ENCODE measurements at places on chromosomes 7 and 10.
A peak's percentile ranks its signal among the peaks of the same experiment; 100 is the strongest.

DNA sequence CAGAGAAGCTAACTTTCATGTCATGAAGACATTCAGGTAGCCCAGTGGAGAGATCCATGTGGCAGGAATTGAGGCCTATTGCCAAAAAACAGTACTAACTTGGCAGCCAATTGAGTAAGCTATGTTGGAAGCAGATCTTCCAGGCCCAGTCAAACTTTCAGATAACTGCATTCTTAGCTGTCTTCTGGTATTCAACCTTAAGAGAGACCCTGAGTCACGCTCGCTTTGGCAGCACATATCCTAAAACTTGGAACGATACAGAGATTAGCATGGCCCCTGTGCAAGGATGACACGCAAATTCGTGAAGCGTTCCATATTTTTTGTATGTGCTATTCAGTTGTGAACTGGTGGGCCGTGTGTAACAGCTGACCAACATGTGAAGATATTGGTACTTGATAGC, 17.6 kb upstream of the ZNF518A start:
- no peak for DNase-seq

GRCh38 chr7:27132978-27133377, 2.4 kb upstream of the HOXA4 start:
- no peak for DNase-seq

DNA sequence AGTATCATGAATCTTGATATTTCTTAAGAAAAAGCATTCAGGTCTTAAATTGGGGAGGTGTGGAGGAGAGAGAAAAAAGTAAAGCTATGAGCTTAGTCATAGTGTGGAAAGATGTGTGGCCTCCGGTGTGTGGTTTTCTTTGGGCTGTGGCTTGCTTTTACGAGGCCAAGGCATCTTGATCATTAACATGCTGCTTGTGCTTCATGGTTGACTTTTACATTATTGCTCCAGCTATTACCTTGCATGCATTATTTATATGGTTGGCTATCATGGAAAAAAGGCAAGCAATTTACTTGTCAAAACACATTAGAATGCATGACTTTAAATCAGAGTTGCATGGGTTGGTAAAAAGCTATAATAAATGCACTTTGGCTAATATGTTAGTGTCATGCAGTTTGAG, 300.7 kb upstream of the ADARB2 start:
- no peak for DNase-seq

DNA sequence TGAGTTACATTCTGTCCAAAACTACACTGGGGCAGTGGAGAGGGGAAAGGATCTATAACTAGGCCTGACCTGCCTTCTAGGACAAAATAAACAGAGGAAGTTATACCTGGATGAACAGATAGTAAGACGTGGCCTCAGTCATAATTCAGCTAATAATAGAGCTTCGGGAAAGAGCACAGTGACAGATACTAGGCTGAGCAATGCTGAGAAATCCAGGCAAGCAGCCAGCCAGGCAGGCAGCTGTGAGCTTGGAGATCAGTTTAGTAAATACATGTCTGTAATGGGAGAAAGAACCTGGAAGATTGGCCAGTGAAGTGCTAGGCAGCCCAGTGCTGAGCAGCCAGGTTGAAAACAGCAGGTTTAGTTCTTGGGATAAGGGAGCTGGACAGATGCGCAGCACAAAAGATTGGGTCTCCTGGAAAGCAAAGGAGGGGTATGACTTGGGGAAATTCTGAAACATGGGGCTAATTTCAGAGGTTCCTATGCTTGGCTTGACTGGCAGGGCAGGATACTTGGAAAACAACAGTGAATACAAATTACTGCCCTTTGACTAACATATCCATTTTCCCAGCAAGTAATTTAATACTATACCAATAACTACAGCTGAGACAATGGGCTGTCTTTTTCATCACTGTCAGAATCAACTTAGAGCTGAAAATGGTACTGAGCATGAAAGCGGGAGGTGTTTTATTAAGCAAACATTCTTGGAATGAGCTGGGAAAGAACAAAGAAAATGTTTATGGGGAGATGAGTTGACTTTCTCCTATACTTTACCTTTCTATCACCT, 140.8 kb downstream of the DGKB start:
- DNase-seq: no peak

DNA sequence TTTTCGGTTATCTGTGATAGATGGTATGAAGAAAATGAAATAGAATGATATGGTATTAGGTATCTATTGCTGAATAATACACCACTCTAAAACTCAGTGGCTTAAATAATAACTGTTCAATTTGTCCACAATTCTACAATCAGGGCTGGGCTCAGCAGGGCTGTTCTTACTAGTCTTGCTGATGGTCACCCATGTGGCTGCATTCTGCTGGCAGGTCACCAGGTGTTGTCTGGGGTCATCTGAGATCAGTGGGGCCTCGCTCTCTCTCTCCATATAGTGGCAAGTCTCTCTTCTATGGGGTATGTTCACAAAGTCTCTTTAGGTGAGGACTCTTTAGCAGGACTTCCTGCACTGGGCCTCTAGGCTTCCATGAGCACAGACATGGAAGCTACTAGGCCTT, 130.4 kb upstream of the SORCS3 start:
- DNase-seq: no peak

DNA sequence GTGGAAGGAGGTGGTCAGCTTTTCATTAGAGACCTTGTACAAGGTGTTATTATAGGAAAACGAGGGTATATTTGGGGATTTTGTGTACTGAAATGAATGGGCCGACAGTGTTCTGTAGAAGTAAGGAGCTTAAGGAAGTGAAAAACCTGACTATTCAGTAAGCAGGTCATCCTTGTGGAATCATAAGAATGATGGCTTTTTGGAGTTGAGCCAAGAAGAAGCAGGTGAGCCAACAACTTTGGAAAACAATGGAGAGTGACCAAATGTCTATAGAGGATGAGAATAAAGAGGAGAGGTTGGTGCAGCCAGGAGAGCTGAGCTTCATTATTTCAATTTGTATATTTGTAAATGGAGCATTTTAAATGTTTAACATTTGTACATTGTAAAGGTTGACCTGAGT, 595.7 kb downstream of the CCSER2 start:
- DNase-seq: no peak

- no peak for DNase-seq
Observed at GRCh38 chr7:31126976-31127375, 74.9 kb downstream of the ADCYAP1R1 start.

GRCh38 chr10:128875956-128876736, 590.9 kb upstream of the MGMT start:
- DNase-seq: no peak

GRCh38 chr7:106514881-106515280, 146.1 kb downstream of the CCDC71L start:
- no peak for DNase-seq

DNA sequence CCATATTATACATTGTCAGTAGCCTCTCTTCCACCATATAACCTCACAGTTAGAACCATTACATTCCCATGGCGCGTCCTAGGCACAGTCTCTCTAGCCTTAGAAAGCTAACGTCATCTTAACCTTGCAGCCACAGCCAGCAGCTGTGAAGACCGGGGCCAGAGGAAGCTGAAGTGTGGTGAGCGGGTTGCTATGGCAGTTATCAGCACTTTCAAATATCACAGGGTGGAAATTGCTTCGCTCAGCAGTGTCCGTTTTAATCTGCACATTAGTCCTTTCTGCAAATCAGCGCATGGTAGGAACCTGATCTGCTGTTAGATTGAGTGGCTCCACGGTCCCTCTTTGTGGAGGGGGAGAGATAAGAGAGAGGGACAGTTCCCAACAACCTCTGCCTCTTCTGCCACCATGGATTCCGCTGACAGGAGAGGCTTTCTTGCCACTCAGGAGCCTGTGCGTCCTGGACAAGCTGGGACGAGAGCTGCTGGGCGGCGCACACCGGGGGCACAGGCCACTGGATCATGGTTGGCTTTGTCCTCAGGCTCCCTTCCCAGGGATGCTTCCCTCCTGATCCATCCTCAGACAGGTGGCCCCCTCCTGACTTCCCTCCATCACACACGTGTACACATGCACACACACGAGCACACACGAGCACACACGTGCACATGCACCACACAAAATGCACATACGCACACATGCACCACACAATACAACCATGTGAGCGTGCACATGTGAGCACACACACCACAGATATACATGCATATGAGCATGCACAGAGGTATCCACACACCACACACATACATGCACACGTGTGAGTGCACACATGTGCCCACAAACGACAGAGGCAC, 93.8 kb downstream of the WDR37 start:
- peak; percentile 40 for DNase-seq

GRCh38 chr10:23158370-23158769, 33.7 kb upstream of the PTF1A start:
- DNase-seq: peak; percentile 54

- no peak for DNase-seq
Observed at GRCh38 chr10:118957443-118957825, 72.1 kb upstream of the NANOS1 start.

- no peak for DNase-seq
Observed at GRCh38 chr10:63365976-63366765, 99.6 kb downstream of the JMJD1C start.

DNA sequence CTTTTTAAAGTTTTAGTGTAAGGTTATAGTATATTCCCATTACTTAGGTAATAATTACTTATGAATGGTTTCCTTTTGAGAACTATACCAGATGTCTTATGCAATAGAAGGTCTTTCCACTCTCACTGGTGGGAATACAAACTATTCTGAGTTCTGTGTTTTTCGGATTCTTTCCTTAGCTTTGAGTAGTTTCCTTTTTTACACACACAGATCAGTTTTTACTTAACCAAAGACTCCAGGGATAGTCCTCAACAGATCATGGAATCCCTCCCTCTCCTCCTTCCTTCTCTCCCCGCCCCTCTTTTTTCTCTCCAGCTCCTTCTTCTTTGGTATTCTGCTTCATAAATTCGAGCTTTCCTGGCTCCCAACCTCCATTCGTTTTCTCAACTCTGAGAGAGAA, 13.3 kb downstream of the COPG2 start:
- no peak for DNase-seq

- no peak for DNase-seq
Observed at GRCh38 chr10:91591797-91592174, 41.1 kb downstream of the PPP1R3C start.

GRCh38 chr7:155840909-155841308, 28.6 kb upstream of the SHH start:
- DNase-seq: peak; percentile 8

DNA sequence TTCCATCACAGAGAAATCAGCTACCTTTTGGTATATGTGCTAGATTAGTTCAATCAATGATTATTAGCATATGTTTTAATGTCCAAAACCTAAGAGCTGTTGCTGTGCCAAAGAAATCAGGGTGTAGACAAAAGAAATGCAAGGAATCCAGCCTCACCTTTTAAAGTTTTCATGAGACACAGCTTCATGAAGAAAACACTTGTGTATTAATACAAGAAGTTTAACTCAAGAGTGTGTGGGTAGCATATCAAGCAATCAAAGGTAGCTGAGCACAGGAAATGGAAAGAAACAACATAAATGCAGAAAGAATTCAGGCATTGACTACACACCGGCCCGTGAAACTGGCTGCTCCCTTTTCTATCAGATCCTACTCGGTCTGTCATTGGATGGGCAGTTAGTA, 76.0 kb upstream of the CAV2 start:
- no peak for DNase-seq

GRCh38 chr7:118104812-118105441, 79.0 kb upstream of the LSM8 start:
- no peak for DNase-seq

DNA sequence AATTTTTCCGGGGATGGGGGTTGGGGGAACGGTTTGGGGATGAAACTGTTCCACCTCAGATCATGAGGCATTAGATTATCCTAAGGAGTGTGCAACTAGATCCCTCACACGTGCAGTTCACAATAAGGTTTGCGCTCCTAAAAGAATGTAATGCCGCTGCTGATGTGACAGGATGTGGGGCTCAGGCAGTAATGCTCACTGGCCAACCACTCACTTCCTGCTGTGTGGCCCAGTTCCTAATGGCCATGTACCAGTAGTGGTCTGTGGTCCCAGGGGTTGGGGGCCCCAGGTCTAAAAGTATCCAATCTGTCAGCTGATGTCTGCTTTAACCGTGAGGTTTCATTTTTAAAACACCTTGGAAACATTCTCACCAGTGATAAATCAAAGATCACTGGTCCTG, 2.2 kb downstream of the STN1 start:
- DNase-seq: peak; percentile 53

DNA sequence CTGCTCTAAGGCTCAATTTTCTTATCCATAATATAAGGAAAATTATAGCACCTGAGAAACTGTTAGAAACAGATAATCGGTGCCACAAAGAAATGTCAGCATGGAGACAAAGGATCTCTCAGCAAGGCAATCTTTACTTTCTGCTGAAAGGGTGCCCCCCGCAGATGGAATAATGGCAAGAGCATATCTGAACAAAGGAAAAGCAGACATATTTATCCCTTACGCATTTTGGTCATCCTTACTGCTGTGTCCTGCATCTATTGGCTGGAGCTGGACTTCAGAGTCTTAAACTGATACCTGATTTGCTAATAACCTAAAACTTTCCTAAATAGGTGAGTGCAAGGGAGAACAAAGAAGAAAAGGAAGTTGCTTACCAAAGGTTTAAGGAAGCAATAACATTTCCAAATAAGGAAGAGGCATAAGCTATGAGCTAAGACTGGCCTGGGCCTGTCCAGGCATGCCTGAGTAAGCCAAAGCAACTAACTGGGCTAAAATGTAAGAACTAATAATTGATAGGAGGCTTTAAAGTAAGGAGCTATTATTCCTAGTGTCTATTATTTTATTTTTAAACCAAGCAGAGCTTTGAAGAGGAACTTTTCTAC, 39.6 kb upstream of the ELMO1 start:
- no peak for DNase-seq

DNA sequence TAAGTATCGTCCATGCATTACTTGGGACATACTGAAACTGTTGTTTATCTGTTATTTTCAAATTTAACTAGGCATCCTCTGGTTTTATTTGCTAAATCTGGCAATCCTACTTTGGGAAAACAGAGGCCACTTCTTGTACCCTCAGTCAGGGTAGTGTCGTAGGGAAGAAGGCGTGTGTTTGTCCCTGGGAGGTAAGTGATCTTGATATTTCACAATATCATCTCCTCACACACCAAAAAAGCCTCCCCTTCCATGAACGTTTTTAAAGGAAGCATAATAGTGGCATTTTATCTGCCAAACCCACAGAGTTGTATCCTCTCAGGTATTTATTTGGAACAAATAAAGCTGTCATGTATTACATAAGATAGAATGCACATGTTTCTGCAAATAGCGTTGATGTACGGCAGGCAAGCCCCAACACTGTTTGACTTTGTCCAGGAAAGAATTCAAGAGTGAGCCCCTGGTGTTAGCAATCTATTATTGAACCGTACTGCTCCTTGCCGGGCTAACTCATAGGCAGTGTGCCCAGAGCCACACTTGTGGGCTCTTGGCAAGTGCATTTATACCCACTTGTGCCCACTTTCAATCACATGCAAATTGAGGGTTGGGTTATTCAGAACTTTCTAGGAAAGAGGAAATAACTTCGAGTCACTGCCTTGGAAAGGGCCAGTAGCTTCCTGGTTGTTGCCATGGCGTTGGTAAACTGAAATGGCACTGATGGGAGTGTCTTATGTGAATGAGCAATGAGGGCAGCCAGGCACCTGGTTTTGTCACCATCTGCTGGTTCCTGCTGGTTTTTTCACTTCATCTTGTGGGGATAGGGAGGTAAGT, 266.0 kb downstream of the USP6NL start:
- DNase-seq: no peak

- DNase-seq: no peak
Observed at GRCh38 chr7:80686576-80686975, 48.1 kb downstream of the CD36 start.

- no peak for DNase-seq
Observed at GRCh38 chr10:116241642-116242410, 31.2 kb downstream of the GFRA1 start.

Data from activated naive CD4-positive, alpha-beta T cell treated with anti-CD3 and anti-CD28 coated beads, Interleukin-2, amount 10 ng/mL, durations not matched to agents 7 days and 5 days (primary cell).